Naive thymus-derived CD8-positive, alpha-beta T cell (primary cell): ENCODE measurements at places on chromosomes 13 and 19. TPM values are rescaled to one million over a fixed set of nuclear protein-coding genes. Genes with fewer than 3 reads are reported as not detected.
A peak's percentile ranks its signal among the peaks of the same experiment; 100 is the strongest.

DNA sequence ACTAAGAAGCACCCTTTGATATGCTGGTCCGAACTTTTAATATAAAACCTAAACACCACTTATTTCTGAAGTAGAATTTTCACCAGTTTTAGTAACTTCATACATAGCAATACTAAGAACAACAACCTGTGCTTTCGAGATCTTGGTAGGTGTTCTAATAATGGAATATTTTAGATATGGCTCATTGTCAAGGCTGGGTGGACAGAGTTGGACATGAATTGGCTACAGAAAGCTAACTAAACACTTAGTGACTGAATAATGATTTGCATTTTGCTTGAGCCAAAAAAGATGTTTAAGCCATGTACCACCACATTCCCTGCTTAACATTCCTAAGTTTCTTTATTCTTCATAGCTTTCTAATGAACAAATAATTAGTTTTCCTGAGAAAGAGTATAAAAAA lies 344.3 kb upstream of the SGCG start:
- H3K4me3 ChIP-seq, result no peak overlapping the region
- no peaks in the 10 kb centered on the region for H3K36me3 ChIP-seq
- DNase-seq, result no peak

GRCh38 chr19:2333027-2333806 lies 4.7 kb downstream of the SPPL2B start:
- peak overlapping the region; percentile 95 for H3K4me3 ChIP-seq
- peaks cover 6% of the 10 kb centered on the region for H3K36me3 ChIP-seq
- DNase-seq, result no peak
- no peaks in the 10 kb centered on the region for H3K27me3 ChIP-seq
- H3K27ac ChIP-seq, result peak overlapping the region; percentile 92

GRCh38 chr13:99656844-99657381 lies 155.6 kb downstream of the TM9SF2 start:
- peak overlapping the region; percentile 92 for H3K27ac ChIP-seq
- DNase-seq, result peak; percentile 36
- H3K4me1 ChIP-seq, result peaks cover 14% of the 10 kb centered on the region
- H3K36me3 ChIP-seq, result no peaks in the 10 kb centered on the region

- DNase-seq, result no peak
- H3K4me1 ChIP-seq, result no peaks in the 10 kb centered on the region
- no peak overlapping the region for H3K4me3 ChIP-seq
- H3K27ac ChIP-seq, result no peak overlapping the region
- no peaks in the 10 kb centered on the region for H3K36me3 ChIP-seq
These were observed 185.9 kb downstream of the ZNF536 start for GRCh38 chr19:30557927-30558557.

- peaks cover 41% of the 10 kb centered on the region for H3K4me1 ChIP-seq
- DNase-seq, result no peak
- peak overlapping the region; percentile 66 for H3K27ac ChIP-seq
- no peak overlapping the region for H3K4me3 ChIP-seq
These were observed 2.8 kb downstream of the USF2 start for GRCh38 chr19:35271546-35271945.

- no peaks in the 10 kb centered on the region for H3K36me3 ChIP-seq
These were observed 402.4 kb downstream of the KCNRG start for GRCh38 chr13:50417597-50417996.

DNA sequence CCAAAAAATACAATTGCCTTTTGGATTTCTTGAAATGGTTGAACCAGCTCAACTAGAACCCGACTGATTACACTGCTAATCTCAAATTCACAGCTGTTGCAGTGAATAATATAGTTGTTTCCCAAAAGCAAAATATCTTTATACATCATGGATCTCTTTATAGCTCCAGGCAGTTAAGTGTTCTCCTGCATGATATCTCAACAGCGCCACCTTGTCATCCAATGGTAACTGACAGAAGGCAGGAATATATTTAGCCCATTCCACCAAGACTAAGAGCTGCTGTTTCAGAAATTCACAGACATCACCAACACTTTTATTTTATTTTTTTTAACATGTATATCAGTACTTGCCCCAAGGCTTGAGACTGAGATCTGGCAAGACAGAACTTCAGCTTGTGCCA lies 1141.0 kb upstream of the PRR20A start:
- no peak for DNase-seq
- H3K4me1 ChIP-seq, result no peaks in the 10 kb centered on the region
- no peak overlapping the region for H3K4me3 ChIP-seq
- H3K27me3 ChIP-seq, result no peaks in the 10 kb centered on the region
- no peak overlapping the region for H3K27ac ChIP-seq
- no peaks in the 10 kb centered on the region for H3K36me3 ChIP-seq

DNA sequence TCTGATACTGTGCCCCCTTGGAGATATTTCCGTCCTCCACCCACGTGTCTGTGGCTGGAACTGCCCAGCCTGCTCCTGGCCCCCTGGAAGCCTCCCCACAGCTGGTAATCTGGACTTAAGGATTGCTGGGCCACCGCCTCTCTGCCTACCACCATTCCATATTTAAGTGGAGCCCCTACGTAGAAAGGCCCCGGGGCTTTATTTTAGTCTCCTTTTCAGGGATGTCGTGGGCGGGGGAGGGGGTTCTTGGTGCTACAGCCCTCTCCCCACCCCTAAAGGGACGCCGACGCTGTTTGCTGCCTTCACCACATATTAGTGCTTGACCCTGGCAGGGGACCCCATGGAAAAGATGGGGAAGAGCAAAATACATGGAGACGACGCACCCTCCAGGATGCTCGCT lies 2.7 kb upstream of the NOP53 start:
- no peak for DNase-seq
- H3K36me3 ChIP-seq, result peaks cover 2% of the 10 kb centered on the region
- peak overlapping the region; percentile 48 for H3K4me3 ChIP-seq

- H3K27me3 ChIP-seq, result no peaks in the 10 kb centered on the region
- H3K4me3 ChIP-seq, result no peak overlapping the region
- no peak overlapping the region for H3K27ac ChIP-seq
These were observed 19.3 kb downstream of the DPP9 start for GRCh38 chr19:4704317-4704673.

GRCh38 chr13:40503966-40504591 lies 162.4 kb downstream of the FOXO1 start:
- no peak overlapping the region for H3K4me3 ChIP-seq
- H3K36me3 ChIP-seq, result no peaks in the 10 kb centered on the region
- H3K27me3 ChIP-seq, result no peaks in the 10 kb centered on the region
- H3K4me1 ChIP-seq, result peaks cover 50% of the 10 kb centered on the region
- peak overlapping the region; percentile 21 for H3K27ac ChIP-seq
- no peak for DNase-seq

DNA sequence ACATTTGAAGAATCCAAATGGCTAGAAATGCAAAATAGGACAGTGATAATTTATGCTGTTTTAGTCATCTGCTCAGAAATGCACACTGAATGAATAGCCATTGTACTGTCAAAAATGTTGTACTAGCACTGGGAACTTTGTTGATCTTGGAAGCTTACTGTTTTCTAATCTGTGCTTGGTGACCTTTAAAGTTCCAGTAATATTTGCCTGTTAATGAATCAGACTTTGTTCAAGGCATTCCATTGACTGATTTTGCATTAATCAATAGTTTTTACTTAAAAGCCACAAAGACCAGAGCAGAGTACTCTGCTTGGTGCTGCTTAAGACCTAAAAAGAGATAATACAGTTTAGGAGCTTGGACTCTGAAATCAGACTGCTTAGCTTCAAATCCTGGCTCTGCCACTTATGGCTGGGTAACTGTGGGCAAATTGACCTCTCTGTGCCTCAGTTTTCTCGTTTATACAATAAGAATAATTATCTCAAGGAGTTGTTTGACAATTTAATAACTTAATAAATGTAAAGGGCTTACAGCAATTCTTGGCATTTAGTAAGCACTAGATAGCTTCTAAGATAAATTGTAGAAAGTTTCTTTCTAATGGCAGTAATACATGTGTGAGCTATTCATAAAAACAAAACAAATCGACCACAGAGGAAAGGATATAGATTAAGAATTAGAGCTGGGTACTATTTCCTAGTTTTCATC lies 4.6 kb upstream of the SLAIN1 start:
- H3K27ac ChIP-seq, result no peak overlapping the region
- peaks cover 17% of the 10 kb centered on the region for H3K4me1 ChIP-seq
- no peaks in the 10 kb centered on the region for H3K36me3 ChIP-seq
- DNase-seq, result no peak

DNA sequence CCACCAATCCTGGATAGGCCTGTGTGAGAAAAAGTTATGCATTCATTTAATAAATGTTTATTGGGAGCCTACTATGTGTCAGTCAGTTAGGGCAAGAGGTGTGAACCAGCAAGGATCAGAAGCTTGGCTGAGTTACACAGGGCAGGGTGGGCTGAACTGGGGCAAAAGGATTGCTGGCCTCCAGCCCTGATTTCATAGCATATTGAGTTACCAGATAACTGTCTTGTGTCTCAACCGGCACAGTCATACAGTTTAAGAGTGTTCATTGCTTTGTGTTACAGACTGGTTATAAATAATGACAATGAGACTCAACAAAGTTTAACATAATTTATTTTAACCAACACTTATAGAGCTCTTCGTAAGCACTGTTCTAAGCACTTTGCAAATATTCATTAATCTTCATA lies 253.8 kb downstream of the DLEU7 start:
- no peak overlapping the region for H3K4me3 ChIP-seq
- no peaks in the 10 kb centered on the region for H3K27me3 ChIP-seq
- no peak for DNase-seq
- no peaks in the 10 kb centered on the region for H3K36me3 ChIP-seq

DNA sequence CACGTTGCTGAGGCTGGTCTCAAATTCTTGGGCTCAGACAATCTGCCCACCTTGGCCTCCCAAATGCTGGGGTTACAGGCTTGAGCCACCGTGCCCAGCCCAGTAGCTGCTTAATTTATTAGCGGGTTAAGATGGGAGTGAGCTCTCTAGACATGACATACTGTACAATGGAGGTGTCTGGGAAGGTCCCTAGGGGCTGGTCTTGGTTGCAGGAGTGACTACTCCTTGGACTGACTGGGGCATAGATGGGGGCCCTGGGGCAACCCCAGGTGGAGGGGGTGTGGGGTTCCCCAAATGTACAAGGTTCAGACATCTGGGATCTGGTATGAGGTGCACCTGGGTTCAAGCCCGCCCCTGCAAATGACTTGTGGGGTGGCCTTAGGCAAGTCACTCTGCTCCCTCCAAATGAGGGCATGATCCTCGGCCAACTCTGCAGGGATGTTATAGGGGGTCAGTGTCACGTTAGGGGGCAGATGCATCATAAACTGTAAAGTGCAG lies 12.8 kb downstream of the CIB3 start:
- no peak overlapping the region for H3K27ac ChIP-seq
- no peak overlapping the region for H3K4me3 ChIP-seq
- H3K36me3 ChIP-seq, result peaks cover 25% of the 10 kb centered on the region
- peaks cover 7% of the 10 kb centered on the region for H3K4me1 ChIP-seq
- no peak for DNase-seq

DNA sequence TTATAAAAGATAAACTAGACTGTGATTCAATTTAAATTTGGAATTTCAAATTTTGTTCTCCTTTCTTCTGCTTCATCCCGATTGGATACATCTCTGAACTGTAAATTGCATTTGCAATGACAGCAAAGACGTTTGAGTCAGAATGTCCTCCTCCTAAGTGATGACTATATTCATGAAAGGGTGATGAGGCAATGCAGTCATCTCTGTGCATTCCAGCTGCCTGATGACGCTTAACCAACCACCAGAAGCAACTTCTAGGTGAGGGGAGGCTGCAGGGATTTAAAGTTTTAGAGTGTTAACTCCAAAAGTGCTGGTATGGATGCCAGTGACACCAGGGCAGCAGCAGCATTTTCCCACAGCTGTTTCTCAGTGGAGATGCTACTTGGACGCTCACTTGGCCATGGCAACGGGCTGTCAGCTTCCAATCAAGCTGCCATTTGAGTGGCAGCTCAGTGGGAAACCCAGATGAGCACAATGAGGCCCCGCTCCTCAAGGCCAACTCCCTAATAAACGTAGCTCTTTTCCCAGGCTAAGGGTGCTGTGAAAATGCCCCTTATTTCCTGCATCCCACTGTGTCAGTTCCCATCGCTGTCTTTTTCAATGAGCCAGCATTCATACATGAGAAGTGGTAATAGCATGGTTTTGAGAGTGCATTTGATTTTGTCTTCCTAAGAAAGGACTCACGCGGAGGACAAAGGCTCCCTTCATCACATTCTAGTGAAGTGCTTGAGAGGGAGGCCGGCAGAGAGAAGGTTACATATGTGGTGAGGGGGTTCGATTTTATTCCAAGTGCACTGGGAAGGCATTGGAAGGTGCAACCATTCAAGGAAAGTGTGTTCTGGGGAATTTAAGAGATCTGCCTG lies 45.2 kb upstream of the AMER2 start:
- no peak for DNase-seq
- no peak overlapping the region for H3K27ac ChIP-seq
- H3K27me3 ChIP-seq, result peaks cover under 1% of the 10 kb centered on the region
- no peak overlapping the region for H3K4me3 ChIP-seq
- no peaks in the 10 kb centered on the region for H3K4me1 ChIP-seq
- no peaks in the 10 kb centered on the region for H3K36me3 ChIP-seq

GRCh38 chr19:4328243-4328990 lies 10.2 kb downstream of the STAP2 start:
- H3K4me3 ChIP-seq, result peak overlapping the region; percentile 95
- DNase-seq, result peak; percentile 94
- peak overlapping the region; percentile 91 for H3K27ac ChIP-seq
- peaks cover 37% of the 10 kb centered on the region for H3K4me1 ChIP-seq
- H3K27me3 ChIP-seq, result no peaks in the 10 kb centered on the region
- no peaks in the 10 kb centered on the region for H3K36me3 ChIP-seq

CIRBP gene
- total RNA-seq, result 579 TPM

KLHL1 gene
- not detected for total RNA-seq

HIPK4 gene
- 0.18 TPM for total RNA-seq

PEAK3 gene
- 0.23 TPM for total RNA-seq

ZGLP1 gene
- 12.2 TPM for total RNA-seq

ELSPBP1 gene
- total RNA-seq, result not detected

TUBA3C gene
- total RNA-seq, result not detected

SCAF1 gene
- 62.3 TPM for total RNA-seq
